Activated CD8-positive, alpha-beta memory T cell treated with anti-CD3 and anti-CD28 coated beads, Interleukin-2, amount 50 U/mL, for 48 hours (primary cell): ENCODE measurements at places on chromosomes 13 and 19.

GRCh38 chr13:101614491-101614890 is 162.0 kb downstream of the ITGBL1 start:
- DNase-seq: no peak

- no peak for DNase-seq
Observed at GRCh38 chr19:38665950-38666662, 18.7 kb downstream of the ACTN4 start.

DNA sequence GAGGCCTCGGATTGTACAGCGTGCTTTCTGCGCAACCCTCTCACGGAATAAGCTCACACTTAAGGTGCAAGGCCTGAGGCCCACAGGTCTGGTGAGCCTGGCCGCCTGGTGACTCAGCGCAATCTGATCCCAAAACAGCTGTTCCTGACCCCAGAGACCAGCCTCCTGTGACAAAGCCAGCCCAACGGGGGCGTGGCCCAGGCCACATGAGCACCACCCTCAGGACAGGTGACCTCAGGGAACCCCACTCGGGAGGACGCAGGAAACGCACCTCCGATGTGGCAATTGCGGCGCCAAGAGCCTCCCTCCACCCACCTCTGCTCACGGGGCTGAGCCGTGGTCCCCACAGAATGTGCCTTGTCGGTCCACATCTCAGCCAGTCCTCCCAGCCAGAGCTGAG is 26.4 kb downstream of the GRTP1 start:
- no peak for DNase-seq

- DNase-seq: no peak
Observed at GRCh38 chr13:26468265-26468801, 89.2 kb upstream of the WASF3 start.

- no peak for DNase-seq
Observed at GRCh38 chr13:47399599-47399998, 502.7 kb upstream of the HTR2A start.
